HuH-7 (cell line): ENCODE measurements at places on chromosomes 11 and 22.

DNA sequence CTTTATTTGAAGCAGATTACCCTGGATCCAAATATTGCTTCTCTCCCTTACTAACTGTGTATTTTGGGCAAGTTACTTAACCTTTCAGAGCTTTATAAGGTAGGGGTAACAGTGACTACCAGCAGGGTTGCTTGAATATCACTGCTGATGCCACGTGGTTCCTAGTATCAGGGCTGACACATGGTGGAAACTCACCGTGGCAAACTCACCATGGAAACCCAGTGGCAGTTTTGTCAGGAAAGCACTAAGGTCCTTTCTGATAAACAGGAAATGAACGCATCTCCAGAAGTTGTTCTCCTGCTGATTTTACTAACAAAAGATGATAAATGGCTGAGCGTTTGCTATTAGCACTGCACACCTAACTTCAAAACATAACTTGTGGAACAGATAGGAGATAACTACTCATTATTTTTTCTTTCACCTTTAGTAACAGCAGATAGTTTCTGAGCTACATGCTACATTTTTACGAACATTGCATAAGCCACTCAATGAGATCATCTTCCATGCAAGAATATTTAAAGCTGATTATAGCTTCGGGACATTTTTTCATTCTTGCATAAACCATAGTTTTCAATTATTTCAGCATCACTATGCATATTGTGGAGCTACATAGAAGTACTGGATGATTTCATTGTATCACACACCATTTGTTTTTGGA is 59.7 kb upstream of the RAG2 start:
- DNase-seq = no peak

- DNase-seq = no peak
Observed at GRCh38 chr11:76185931-76186401, 20.3 kb downstream of the WNT11 start.

GRCh38 chr22:48607901-48608662 is 1219.6 kb downstream of the BRD1 start:
- no peak for DNase-seq

DNA sequence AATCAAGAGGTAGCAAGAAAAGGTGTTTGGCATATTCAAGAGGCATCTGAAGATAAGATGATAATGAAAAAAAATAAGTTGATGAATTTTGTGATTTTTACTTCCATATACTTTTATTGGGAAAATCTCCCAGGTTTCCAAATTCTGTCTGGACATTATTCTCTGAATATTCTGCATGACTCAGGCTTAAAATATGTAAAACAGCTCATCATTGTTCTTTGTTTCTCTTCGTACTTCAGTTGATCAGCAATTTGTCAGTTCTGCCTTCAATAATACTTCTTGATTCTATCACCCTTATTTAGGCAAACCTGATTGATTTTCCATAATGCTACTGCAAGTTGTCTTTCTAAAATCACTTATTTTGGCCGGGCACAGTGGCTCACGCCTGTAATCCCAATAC is 30.2 kb downstream of the GTF2H1 start:
- DNase-seq = no peak

DNA sequence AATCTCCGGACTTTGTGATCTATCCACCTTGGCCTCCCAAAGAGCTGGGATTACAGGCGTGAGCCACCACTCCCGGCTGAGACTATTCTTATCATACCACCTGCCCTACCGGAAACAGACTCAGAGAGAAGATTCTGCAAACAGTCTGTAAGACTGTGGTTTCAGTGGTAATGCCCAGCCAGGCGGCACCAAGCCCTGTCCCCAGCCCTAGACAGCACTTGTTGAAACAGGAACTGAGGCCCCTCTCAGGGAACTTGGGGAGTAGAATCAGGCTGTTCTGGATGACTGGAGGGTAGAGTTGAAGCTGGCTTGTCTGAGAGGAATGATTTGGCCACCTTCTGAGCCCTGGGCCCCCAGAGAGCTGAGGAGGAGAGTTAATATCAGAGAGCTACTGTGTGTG is 1.3 kb upstream of the INSC start:
- no peak for DNase-seq
